DMS79 (cell line): ENCODE measurements at places on chromosomes 5 and 9.

DNA sequence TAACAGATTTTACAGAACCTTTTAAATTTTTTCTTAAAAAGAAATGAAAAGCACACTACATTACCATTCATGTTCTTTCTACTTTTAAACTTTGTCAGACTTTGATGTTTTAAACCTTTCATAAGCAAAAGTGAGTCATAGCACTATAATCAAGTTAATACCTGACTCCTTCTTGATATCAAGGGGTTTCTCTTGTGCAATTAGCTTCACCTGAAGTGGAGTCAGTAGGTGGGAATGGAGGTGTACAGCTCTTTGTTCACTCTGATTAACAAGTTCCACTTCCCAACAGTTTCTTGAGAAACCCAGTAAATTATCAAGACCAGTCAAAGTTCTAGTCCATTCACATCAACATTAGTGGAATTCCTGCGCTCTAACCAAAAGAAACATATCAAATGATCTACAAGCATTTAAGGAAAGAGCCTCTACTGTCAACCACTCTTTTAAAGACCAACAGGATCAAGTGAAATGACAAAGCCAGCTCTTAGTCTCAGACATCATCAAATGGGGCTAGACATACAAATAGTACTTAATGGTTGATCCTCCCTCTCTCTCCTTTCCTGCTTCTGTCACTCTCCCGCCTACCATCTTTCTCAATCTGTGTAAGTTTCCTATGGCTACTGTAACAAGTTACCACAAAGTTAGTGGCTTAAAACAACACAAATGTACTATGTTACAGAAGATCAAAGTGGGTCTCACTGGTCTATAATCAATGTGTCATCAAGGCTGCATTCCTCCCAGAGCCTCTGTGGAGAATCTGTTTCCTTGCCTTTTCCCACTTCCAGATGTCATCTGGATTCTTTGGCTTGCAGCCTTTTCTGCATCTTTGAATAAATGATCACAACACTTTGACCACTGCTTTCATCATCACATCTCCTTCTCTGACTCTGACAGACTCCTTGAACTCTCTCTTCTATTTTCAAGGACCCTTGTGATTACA lies 68.0 kb downstream of the HINT1 start:
- DNase-seq, result no peak

DNA sequence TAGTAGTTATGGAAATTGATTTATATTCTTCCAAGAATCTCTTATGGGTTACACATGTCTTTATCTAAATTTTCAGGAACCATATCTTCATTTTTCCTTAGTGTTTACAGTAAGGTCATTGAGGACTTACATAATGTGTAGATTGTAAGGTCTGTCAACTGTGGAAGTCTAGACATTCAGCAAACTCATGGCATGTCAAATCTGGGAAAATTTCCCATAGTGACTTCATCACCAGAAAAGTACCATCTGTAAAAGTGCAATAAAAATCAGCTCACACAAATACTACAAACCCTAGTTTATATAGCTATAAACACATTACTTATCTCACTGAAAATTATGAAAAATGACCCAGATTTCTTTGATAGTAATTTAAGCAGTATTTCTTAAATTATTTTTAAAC lies 419.4 kb downstream of the MTRR start:
- peak; percentile 50 for DNase-seq

DNA sequence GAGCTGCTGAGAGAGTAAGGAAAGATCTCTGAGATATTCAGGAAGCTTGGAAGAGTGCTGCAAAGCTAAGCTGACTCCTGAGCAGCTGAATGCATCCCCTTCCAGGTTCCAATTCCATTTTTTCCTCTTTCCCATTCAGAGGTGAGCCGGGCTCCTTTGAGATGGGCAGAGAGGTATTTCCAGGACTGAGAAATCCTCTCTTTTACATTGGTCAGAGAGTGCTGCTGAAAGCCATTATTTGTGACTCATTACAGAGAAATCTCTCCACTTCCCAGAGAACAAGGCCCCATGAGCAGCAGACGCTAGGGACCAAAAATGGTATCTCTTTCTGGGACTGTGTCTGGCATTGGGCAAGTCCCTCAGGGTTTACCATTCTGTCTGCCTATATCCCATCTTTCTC lies 3.7 kb downstream of the MCTP1 start:
- no peak for DNase-seq

GRCh38 chr5:3740546-3741373 lies 145.1 kb downstream of the IRX1 start:
- DNase-seq, result no peak

DNA sequence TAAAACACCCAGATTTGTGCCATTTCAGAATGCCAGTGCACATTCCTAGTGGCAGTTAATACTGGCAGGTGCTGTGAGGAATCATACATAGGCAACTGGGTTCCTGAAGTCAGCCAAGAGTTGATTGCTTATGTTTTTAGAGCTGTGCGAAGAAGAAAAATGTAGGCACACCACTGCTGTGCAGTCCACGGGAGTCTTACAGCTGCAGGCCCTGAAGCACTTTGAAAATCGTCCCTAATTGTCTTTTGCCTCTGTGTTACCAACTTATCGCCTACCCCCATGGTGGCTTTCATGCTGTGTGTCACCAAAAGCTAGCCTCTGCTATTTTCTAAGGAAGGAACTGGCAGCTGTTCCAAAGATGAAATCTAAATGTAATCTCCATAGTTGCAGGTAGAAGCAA lies 263.9 kb downstream of the ARRDC3 start:
- DNase-seq, result no peak

DNA sequence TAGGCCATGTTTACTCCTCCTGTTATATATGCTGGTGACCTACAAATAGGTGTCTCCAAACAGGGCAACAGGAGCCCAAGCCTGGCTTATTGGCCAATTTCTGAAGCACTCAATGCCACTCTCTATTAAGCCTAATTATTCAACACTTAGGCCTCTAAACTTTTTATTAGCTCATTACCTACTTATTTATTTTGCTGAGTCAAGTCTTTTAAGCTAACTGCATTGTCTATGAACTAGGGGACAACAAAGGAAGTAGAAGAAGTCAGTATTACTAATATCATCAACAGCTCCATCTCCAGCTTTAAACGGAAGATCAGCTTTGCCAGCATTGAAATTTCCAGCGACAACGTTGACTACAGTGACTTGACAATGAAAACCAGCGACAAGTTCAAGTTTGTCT lies 28.2 kb downstream of the GABRP start:
- no peak for DNase-seq

GRCh38 chr5:105877592-105877991 lies 1793.1 kb downstream of the EFNA5 start:
- DNase-seq, result no peak

- DNase-seq, result no peak
Observed at GRCh38 chr5:16582081-16582480, 34.7 kb downstream of the RETREG1 start.

DNA sequence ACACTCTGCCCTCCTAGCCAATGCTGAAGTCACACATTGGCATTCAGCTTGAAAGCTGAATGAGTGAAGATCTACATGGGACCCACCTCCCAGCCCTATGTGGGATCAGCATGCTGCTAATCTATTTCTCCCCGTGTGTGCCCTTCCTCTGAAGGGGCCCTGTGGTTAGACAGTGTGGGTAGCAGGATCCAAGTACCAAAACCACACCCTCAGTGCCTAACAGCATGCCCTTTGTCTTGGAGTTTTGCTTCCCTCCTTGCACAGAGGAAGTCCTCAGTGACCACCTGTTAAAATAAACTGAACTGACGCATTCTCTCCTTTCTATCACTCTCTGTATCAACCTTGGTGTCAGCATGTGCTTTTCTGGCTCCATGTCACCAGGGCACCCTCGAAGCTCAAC lies 25.0 kb downstream of the SH3TC2 start:
- no peak for DNase-seq

- DNase-seq, result no peak
Observed at GRCh38 chr5:136769093-136769492, 403.7 kb upstream of the TRPC7 start.

GRCh38 chr9:75612205-75612604 lies 278.3 kb upstream of the PCSK5 start:
- peak; percentile 51 for DNase-seq

GRCh38 chr5:109080481-109080880 lies 329.3 kb downstream of the PJA2 start:
- DNase-seq, result no peak

DNA sequence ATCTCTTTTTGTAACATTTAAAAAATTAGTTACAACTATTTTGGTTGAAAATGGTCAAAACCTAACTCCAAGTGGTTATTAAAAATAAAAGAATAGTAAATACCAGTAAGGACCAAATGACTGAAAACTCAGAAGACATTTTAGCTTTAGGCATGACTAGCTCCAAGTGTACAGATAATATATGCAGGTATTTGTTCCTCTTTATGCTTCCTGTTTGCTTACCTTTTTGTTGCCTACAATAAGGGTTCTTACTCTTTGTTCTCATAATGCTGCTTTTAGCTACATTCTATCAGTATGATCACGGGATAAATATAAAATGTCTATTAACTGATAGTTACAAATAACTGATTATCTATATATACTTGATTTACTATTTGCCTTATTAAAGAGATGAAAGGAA lies 259.6 kb downstream of the CDH12 start:
- no peak for DNase-seq

DNA sequence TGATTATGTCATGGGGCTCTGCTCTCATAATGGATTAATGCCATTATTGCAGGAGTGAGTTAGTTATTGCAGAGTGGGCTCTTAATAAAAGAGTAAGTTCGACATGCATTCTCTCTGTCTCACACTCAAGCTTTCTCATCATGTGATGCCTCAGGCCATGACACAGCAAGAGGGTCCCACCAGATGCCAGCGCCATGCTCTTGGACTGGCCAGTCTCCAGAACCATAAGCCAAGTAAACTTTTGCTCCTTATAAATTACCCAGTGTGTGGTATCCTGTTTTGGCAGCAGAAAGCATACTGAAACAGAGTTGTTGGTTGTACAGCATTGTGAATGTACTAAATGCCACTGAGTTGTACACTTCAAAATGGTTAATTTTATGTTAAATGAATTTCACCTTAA lies 138.1 kb downstream of the MYO10 start:
- no peak for DNase-seq

DNA sequence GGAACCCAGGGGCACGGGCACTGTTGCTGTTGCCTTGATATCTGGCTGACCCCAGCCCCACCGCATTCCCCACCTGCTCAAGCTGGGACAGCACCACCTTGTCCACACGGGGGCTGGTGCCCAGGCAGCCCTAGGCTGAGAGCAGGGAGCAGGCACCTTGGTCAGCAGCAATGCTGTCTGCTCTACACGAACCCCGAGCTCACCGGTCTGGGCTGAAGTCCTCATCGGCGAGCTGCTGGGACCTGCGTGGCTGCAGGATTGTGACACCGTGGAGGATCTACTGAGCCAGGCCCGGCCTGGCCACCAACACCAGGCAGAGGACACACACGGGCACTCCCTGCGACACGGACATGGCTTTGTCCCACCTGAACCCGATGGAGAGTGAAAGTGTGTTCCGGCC lies 78.1 kb downstream of the KCNT1 start:
- no peak for DNase-seq

DNA sequence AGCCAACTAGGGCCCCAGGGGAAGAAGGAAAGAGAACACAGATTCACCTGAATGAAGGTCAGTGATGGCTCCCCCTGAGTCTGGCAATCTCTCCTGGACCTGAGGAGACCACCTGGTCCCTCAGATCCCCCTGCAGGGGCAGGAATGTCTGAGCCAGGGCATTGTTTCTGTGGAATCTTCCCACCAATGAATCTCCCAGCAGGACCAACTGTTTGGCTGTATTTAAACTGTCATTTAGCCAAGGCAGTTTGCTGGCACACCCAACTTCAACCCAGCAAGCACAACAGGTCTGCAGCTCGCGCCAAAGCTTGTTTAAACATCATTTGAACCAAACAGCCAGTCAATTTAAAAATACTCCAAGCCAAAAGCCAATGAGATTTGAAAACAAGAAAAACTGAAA lies 92.6 kb downstream of the SH3TC2 start:
- DNase-seq, result no peak

- no peak for DNase-seq
Observed at GRCh38 chr5:97105501-97106215, 36.8 kb downstream of the LIX1 start.

- no peak for DNase-seq
Observed at GRCh38 chr9:35158501-35159280, 3.1 kb upstream of the UNC13B start.

DNA sequence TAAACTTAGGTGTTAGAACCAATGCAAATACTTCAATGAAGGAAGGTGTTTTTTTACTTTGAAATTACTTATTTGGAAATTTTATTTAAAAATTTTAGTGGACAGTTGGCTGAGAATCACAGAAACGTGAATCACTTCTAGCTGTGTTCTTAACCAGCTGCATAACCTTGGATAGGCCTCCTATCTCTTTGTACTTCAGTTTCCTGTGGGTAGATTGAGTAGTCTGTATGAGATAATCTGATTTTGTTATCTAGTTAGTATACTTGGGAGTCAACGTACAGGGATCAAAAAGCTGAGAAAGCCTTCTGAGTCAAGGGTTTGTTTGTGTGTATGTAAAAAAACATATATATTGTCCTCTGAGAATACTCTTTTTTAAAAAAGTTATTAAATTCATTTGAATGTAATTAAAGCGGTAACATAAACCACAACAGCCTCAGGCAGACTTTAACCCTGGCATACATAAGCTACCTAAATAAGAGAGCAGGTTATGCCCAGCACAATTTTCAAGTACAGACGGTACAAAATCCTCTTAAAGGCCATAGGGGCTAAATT lies 38.1 kb upstream of the ZCCHC7 start:
- no peak for DNase-seq

GRCh38 chr5:58043032-58043945 lies 416.6 kb downstream of the PLK2 start:
- DNase-seq, result no peak

GRCh38 chr5:103743421-103743820 lies 180.8 kb upstream of the NUDT12 start:
- no peak for DNase-seq

DNA sequence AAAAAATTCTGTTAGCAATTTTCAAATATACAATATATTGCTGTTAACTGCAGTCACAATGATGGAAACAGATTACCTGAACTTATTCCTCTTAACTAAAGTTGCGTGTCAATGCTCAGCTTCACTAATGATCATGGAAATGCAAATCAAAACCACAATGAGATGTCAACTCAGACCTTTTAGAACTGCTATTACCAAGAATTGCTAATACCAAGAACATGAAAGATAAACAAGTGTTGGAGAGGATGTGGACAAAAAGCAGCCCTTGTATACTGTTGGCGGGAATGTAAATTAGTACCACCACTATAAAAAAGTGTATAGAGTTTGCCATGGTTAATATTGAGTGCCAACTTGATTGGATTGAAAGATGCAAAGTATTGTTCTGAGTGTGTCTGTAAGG lies 1409.7 kb upstream of the CDH18 start:
- DNase-seq, result no peak

DNA sequence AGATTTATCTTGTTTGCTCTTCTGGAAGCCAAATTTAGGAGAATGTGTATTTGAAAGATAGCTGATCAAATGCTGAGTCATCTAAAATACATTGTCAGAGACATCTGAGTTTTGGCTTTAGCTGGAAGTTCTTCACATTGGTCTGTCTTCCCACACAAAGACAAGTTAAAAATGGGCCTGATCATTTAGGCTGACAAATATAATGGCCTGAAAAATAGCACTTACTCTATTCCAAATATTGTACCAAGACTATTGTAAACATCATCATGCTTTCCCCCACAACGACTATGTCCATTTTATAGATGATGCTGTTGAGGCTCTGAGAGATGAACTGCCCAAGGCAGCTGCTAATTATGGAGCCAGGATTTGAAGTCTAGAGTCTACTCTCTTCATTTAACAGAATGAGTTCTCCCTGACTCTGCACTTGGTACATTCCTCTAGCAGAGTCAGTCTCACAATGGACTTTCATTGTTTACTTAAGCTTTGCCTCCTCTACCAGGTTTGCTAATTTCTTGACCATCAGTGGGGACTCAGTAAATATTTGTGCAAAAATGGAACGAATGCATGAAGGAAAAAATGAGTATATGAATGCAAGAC lies 619.4 kb upstream of the KLF4 start:
- no peak for DNase-seq
